ENCODE measurements at places on chromosomes 6 and 20. TPM values are rescaled to one million over a fixed set of nuclear protein-coding genes. Genes with fewer than 3 reads are reported as not detected.

DNA sequence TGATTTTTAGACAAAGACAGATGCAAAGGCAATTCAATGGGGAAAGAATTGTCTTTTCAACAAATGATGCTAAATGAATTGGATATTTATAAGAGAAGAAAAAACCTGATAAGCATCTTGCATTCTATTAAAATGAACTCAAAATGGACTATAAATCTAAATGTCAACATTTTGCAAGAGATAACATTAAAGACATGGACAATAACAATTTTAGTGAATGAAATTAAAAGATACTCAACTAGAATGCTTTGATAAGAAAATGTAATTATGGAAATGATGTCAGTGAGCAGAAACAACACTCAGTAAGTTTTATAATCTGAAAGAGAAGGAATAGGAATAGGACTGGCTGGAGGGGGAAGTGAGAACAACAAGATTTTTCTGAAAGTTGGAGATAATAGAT, 421.7 kb downstream of the C6orf118 start:
- no peak for DNase-seq

DNA sequence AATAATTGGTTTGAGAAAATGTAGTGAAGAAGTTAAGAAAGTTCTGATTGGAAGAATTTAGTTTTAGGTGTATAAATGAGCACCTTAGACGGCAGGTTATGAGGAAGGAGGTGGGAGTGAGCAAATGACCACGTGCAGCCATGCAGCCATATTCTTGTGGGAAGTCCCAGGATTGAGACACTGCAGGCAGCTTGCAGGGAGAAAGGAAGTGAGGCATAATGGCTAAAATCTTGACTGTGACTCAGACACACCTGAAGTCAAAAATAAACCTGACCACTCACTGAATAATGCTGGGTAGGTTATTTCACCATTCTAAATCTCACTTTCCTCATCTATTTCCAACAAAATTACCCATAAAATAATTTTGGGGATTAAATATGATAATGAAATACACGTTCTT, 16.6 kb downstream of the DSE start:
- no peak for DNase-seq

DNA sequence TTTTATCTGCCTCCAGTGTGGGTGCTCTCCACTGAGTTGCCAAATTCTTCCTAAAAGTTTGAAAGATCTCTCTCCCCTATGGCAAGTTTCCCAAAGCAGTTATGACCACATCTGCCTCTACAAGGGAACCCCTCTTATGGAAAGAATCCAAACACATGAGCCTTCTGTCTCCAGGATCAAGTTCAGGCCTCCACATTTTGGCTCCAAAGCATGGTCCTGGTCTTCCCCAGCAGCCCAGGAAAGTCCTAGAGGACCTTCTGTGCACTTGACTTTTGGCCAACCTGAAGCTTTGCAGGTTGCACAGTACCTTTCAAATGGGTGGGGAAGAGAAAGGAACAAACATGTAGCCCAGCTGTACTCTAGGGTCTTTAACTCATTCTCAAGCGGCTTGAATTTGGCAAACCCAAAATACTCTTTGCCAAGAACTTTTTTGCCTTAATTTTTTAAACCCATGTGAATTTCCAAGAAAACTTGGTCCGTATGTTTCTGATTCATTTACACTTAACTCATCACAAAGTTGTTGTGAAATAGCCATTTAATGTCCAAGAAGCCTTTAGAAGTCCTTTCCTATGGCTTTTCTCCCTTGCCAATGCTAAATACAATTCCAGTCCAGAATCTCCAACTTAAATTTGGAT, 240.1 kb upstream of the TBX18 start:
- no peak for DNase-seq

- no peak for DNase-seq
These were observed 10.9 kb upstream of the CALHM6 start for GRCh38 chr6:116450185-116450710.

- DNase-seq: no peak
These were observed 234.7 kb upstream of the ECI2 start for GRCh38 chr6:4370066-4370465.

DNA sequence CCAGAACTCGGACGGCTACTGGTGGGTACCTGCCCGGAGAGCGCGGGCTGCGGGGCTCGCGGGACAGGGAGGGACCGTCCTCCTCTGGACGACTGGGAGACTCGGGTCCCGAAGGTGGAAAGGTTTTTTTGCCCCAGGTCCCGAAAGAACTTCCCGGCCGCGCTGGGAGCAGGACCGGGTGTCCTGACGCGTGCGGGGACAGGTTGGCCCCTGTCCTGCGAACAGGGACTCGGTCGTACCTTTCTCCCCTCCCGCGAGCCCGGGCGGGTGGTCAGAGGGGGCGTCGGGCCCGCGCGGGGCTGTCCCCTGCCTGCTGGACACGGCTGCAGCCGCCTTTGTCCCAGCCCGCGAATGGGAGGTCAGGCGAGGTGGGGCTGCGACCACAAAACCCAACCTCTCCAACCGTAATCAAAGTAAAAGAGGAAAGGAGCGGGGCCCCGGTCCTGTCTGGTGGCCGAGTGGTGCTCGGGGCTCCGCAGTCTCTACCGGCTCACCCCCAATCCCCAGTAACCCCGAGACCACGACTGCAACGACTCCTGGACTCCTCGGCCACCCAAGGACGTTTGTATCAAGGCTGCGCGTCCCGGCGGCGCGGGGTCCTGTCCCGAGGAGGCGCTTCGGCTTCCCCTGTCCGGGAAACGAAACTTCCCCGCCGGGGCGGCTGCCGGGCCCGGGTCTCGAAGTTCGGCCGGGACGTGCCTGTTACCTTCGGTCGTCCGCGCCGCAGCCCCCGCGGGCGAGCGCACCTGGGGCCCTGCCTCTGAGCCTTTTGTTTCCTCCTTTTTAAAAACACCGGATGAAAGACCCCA, 798 bp downstream of the DSP start:
- DNase-seq: no peak

Gene HLA-DQA1
- 2.5 TPM for polyA plus RNA-seq

Gene ATP9A
- 60.1 TPM for polyA plus RNA-seq

Gene SLC35B2
- 61.7 TPM for polyA plus RNA-seq

Gene GLP1R
- 0.94 TPM for polyA plus RNA-seq

Data from renal pelvis (tissue), 12 donors.